ENCODE measurements at places on chromosomes 12 and 14. TPM values are rescaled to one million over a fixed set of nuclear protein-coding genes. Genes with fewer than 3 reads are reported as not detected.

TMEM63C gene
- polyA plus RNA-seq, result 7.7 TPM

B4GALNT3 gene
- 5.9 TPM for polyA plus RNA-seq

- DNase-seq, result no peak
These were observed 74.1 kb downstream of the DUSP6 start for GRCh38 chr12:89278169-89278568.

- DNase-seq, result no peak
These were observed 9.8 kb downstream of the FAM181A start for GRCh38 chr14:93936926-93937325.

DNA sequence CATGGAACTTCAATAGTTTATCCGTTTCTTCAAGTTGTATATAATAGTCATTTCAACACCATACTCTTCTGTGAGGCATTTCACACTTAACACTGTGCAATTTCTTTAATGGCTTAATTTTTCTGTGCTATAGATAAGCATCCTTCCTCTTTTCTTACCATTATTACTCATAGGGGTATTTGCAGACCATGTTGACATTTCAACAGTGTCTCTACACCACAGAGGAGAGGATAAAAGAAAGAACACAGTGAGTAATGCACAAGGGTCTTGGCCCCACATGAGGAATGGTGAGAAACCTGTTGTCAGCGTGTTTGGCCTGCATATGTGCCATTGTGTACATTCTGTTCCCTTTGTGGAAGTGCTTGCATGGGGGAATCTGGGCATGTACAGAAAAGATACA is 421.5 kb upstream of the MDGA2 start:
- no peak for DNase-seq

GRCh38 chr14:92426237-92426636 is 87.3 kb upstream of the RIN3 start:
- DNase-seq, result no peak

DNA sequence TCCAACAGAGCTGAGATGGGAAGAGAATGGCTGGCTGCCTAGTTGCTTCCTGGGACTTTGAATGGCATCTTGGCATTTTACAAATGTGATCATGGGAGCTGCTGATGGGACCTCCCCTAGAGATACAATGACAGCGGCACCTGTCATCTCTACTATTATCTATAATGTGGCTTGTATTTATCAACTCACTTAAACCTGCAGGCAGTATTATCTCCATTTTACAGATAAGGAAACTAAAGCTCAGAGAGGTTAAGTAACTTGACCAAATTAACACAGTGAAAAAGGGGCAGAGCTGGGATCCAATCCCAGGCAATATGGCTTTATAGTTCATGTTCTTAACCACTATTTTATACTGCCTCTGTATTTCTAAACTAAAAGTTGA is 111.7 kb downstream of the CHST11 start:
- no peak for DNase-seq

DNA sequence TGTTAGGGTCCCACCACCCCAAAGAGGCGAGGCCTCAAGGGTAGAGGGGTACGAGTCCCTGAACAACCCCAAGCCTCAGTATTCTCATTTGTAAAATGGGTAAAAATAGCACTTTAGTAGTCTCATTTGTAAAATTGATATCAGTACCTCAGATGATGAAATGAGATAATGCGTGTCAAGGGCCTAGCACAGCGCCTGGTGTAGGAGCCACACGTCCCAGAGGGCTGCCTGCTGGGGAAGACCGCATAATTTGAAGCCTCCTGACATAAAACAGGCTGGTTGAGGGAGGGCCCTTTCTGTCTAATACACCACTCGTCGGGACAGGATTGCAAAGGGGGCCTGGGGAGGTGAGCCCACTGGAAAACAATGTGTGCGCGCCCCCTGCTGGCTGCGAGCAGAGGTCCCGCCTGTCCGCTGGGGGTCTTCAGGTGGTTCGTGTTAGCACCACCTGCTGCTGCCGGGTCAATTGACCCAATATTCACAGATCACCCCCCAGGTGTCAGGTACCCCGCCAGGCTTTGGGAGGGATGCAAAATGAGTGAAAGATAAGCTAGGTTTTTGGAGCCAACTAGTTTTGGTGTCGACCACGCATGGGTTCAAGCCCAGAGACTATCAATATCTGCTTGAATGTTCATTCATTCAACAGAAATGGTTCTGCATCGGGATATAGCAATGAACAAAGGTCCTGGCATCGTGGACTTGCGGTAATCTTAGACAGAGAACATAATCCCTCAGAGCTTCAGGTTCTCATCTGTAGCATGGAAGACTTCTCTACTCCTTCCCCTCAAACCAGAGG is 24.7 kb upstream of the IRF2BPL start:
- DNase-seq, result no peak

- DNase-seq, result no peak
These were observed 51.5 kb downstream of the HECTD4 start for GRCh38 chr12:112330706-112331105.

GRCh38 chr12:81143057-81143456 is 65.2 kb downstream of the ACSS3 start:
- DNase-seq, result no peak

DNA sequence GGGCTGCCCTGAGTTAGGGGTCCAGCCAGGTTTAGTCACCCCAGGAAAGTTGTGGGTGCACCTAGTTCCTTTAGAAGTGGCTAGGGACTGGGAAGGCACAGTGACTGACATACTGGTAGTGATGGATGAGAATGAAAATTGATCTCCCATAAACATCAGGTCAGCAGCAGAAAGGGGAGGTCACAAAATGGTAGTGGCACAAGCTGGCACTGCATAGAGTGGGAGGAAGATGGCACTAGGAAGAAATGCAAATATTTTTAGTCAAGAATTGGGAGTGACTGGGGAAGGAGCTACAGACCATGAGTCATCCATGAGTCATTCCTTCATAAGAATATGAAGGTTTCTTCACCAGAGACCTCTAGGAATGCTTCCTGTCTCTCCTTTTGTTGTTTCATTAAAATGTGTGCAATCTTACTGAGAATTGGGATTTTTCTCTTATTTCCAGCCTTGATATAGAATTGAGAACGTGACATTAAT is 198.3 kb upstream of the AMIGO2 start:
- no peak for DNase-seq

DNA sequence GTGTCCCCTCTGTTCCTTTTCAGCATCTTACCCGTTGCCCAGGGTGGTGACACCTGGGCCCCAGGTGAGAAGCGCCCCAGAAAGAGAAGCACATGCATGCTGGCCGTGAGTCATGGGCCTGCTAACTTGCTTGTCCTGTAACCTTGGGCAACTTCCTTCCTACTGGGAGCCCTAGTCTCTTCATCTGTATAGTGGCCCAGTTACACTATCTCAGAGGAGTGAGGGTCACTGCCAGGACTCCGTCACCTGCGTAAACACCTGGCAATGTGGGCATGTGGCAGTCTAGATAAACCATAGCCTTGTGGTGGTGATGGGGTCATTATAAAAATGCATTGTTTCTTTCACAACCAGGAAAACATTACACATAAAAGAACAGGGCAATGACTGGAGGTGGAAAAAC is 125.2 kb downstream of the SLC25A47 start:
- DNase-seq, result no peak

- no peak for DNase-seq
These were observed 821.2 kb downstream of the VRK1 start for GRCh38 chr14:97618401-97618800.

All from large intestine (tissue), 12 donors.